CD4-positive, alpha-beta T cell treated with Interleukin-21 for 1 hour (primary cell): ENCODE measurements at places on chromosomes 16 and 17.
A peak's percentile ranks its signal among the peaks of the same experiment; 100 is the strongest.

GRCh38 chr17:27996202-27997043 is 46.1 kb upstream of the NLK start:
- DNase-seq: no peak

- DNase-seq: no peak
Measured at GRCh38 chr17:6985266-6985665, 10.6 kb upstream of the ALOX12 start.

DNA sequence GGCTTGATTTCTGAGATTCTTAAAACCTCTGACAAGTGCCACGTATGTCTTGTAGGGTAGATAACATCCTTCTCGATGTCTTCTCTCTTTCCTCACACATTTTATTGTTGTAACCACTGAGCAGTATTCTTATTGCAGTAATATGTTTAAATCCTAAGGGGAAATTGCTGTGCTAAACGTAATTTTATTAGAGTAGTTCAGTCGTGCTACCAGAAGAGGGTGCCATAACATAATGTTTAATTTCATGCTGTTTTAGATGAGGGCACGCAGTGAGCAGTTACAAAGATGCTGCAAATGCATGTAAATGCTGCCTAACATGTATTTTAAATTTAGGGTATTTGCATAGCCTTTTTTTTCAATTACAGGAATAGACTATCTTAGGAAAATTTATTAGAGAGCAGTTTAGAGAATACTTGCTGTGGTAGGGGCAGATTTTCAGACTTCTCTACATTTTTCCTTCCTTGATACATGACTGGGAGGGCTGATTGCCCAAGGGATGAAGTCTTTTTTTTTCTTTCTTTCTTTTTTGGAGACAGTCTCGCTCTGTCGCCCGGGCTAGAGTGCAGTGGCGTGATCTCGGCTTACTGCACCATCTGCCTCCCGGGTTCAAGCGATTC is 51.7 kb downstream of the GAN start:
- peak; percentile 62 for DNase-seq

DNA sequence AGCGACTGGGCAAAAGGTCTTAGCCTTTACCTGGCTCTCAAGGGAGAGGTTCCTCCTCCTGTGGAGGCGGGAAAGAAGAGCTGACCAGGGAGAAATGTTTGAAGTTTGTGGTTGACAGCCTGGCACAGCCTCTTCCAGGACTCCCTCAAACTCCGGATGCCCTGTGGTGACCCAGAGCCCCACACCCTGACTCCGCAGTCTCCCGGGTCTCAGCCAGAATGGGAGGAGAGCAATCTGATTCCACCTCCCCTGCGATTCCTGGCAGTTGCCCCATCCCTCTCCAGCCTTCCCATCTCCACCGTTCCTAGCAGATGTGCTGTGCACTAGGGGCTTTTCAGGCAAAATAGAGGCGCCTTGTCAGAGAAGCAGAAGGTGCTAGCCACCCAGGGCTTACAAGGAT is 5.5 kb upstream of the DNAI2 start:
- DNase-seq: no peak

DNA sequence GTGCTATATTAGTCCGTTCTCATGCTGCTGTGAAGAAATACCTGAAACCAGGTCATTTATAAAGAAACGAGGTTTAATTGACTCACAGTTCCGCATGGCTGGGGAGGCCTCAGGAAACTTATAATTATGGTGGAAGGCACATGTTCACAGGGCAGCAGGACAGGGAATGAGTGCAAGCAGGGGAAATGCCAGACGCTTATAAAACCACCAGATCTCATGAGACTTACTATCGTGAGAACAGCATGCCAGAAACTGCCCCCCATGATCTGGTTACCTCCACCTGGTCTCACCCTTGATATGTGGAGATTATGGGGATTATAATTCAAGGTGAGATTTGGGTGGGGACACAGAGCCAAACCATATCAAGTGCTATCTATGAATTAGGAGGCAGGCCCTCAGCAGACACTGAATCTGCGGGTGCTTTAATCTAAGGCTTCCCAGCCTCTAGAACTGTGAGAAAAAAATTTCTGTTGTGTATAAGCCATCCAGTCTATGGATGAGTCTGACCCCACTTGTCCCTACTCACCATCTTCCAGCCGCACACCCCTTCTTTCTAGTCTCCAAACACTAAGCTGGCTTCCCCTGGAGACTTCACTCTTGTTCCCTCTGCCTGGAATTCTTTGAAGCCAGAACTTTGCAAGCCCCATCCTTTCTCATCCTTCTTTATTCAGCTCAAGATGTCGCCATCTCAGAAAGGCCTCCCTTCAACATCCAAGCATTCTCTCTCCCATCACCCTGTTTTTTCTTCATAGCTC is 772 bp upstream of the NUP93 start:
- no peak for DNase-seq

DNA sequence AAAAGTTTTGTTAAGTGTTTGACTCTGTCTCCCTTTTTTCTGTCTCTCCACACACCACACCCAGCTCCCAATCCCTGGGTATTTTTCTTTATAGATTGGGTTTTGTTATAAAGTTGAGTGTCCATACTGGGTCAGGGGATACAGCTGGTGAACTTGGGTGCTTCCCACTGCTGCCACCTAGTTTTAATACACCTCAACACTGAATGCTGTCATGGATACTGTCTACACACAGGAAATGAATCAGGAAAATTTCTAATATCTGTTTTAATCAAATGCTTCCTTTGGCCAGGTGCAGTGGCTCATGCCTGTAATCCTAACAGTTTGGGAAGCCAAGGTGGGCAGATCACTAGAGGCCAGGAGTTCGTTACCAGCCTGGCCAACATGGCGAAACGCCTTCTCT is 5.3 kb upstream of the TAOK1 start:
- no peak for DNase-seq

- no peak for DNase-seq
Measured at GRCh38 chr17:40663252-40663651, 1.7 kb downstream of the KRT222 start.

DNA sequence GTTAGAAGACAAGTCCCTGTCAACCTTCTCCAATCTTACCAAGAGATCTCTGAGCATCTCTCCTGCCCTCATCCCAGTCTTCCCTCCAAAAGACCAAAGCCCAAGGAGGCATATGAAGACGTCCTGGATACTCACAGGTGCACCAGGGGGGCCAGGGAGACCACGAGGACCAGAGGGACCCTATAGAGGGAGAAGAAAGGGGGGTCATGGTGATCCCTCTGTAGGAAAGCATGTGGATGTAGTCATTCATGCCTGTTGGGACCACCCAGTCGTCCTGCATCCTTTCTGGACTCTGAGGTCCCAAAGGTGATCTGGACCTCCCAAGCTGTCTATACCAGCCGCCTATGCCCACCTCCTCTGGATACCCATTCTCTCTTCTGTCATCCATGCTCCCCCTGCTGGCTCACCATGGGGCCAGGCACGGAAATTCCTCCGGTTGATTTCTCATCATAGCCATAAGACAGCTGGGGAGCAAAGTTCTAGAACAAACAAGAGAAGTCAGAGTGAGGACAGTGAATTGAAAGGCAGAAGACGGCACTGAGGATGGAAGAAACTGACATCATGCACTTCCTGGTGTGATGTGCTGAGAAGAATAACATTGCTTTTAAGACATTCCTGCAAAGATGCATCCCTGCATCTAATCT is 3.3 kb downstream of the COL1A1 start:
- peak; percentile 62 for DNase-seq

GRCh38 chr16:80731915-80732314 is 72.5 kb downstream of the CDYL2 start:
- DNase-seq: no peak

- peak; percentile 93 for DNase-seq
Measured at GRCh38 chr16:84593825-84594724, 23.8 kb downstream of the COTL1 start.

DNA sequence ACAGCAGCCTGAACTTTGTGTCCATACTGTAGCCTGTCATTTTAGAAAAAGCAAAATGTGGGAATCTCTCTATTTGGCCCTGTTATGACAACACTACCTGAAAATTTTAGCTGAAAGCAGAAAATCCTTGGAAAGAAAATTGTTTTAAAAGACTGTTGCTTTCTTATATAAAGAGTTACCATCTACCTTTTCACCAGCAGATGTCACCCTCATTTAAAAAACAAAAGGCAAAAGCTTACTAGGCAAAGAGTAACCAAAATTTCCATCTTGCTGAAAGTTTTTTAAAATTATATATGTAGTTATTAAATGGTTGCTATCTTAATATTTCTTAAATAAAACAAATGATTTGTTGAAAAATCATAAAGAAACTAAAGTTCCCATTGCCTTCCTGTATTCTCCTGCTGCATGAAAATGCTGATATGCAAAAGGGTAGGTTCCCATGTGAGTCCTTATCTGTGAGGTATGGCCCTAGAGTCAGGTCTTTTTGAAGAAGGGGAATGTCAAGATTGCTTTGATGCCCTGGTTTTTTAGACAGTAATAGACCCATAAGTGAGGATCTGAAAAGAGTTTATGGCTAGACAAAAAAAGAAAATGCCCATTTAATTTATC is 61.0 kb downstream of the TNRC6C start:
- DNase-seq: peak; percentile 44

DNA sequence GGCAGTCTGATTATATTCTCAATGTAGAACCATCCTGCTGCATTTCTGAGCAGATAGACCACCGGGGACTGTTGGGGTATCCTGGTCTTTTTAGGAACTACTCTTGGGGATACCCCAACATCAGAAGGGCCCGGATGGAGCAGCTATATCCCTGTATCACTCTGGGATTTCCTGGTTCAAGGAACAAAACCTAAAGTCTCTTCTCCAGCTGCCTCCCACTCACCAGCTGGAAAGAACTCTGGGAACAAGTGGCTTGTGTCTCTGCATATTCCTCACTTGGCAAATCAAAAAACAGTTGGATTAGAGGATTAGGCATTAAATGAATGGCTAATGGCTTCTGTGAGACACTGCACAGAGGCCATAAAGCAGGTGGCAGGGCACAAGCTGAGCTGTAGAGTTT is 62.3 kb upstream of the HS3ST2 start:
- no peak for DNase-seq

DNA sequence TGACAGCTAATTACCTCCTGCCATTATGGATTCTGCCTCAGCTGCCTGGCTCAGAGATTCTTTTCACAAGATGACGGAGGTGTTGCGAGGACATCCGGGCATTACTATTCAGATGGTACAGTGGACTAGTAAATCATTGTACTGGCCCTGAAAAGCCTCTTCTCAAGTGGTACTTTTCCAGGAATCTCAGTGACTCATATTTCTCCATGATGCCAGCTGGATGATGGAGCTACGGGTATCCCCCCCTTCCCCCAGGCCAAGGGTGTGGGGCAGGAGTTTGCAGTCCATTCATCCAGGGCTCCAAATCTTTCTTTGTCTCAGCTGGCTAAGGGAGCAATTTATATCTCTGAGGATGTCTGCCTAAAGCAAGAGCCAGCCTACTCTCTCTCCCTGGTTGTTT is 107.7 kb upstream of the GPR139 start:
- DNase-seq: no peak

DNA sequence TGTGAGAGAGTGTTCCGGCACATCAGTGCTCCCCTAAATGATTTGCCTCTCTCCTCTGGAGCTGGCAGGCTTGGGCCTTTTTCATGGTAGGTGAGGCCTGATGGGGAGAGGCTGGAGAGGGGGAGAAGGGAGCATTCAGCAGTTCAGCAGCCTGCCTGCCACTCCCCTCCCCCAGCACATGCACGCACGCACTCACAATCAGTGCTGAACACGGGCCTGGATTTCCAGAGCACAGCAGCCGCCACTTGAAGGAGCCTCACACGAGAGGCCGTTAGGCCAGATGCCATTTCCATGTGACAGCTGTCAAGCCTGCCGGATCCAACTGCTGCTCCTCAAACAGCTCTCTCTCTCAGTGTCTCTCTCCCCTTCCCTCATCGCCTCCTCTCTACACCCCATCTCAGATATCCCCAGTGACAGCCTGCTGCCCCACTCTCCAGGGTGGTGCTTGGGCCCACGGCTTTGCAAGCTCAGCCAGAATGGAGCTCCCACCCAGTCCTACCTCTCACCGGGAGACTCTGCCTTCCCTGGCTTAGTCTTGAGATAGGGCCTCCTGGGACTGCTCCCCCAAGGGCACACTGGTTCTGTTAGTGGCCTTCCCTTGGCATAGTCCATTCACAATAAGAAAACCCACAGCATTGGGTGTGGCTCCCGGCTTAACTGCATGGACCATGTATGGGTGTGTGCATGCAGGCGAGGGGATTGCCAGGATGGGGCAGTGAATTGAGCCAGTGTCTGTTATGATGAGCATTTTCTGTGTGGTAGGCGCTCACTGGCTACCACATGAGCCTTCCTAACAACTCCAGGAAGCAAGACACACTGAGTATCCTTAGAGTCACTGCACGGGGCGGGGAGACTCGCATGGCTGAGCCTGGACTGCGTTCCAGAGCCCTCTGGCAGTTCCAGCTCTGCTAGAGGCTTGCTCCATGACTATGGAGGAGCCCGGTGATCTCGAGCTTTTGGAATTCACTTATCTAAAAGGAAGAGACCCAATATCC is 226.2 kb downstream of the CCDC182 start:
- DNase-seq: no peak

GRCh38 chr17:14559264-14560119 is 258.6 kb downstream of the HS3ST3B1 start:
- DNase-seq: no peak

DNA sequence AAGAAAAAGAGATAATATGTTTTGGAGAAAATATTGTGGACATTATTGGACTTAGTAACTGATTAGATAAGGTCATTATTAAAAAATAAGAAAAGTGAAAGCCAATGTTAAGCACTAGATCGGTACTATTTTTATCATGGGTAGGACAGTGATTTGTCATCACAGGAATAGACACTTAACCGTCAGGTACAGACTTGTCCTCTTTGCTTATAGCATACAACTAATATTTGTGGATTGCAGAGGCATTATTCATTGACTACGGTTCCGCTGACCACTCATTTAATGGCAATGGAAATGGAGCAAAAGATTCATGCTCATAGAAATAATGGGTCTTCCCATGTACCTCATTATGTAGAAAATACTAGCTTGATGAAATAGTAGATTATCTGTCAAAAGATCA is 596.3 kb upstream of the CA10 start:
- no peak for DNase-seq

- DNase-seq: no peak
Measured at GRCh38 chr17:5123343-5124124, 7.7 kb downstream of the USP6 start.

DNA sequence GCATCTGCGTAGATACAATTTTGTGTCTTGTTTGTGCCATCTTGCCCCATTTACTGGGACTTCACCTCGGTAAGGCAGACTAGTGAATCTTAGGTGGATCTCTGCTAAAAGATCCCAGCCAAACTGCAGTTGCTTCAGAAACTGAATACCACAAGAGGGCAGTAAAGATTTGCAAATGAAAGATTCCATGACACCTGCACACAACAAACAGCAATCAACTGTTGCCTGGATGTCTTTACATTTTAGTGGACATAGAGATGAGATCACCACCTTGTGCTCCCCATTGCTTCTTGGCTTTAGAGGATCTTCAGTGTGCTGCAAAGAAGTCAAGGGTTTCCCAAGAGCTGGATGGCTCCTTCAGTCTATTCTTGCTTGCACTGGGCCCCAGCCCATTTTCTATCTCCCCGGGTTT is 119.2 kb upstream of the CACNG5 start:
- peak; percentile 53 for DNase-seq
